Activated CD4-positive, alpha-beta T cell treated with anti-CD3 and anti-CD28 coated beads, Interleukin-2, amount 10 ng/mL, durations not matched to agents 7 days and 5 days (primary cell): ENCODE measurements at places on chromosomes 16 and 17. TPM values are rescaled to one million over a fixed set of nuclear protein-coding genes. Genes with fewer than 3 reads are reported as not detected.

PMFBP1 gene
- total RNA-seq, result 3.1 TPM

MYOCD gene
- total RNA-seq, result not detected

DNA sequence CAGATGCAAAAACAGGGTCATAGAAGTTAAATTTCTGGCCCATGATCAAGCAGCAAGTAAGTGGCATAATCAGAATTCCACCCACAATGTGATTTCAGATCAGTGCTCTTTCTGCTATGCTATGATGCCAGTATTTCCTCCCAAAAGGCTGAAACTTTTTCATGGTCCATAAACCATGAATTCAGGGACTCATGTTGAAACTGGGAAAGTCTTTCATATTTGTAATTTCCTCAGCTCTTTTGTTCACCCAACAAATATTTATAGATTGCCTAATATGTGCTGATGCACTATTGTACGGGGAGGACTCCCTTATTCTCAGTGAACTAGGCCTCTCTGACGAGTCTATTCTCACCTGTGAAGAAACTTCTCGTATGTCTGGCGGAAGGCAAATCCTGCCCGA, 156.3 kb downstream of the MYO1D start:
- no peak for DNase-seq

KRTAP3-1 gene
- not detected for total RNA-seq

- no peak for DNase-seq
Observed at GRCh38 chr17:81084680-81085419, 49.9 kb downstream of the BAIAP2 start.

GRCh38 chr16:23319861-23320615, 17.9 kb downstream of the SCNN1B start:
- DNase-seq, result no peak

- no peak for DNase-seq
Observed at GRCh38 chr17:22278302-22279275, 586.3 kb downstream of the KCNJ18 start.

DNA sequence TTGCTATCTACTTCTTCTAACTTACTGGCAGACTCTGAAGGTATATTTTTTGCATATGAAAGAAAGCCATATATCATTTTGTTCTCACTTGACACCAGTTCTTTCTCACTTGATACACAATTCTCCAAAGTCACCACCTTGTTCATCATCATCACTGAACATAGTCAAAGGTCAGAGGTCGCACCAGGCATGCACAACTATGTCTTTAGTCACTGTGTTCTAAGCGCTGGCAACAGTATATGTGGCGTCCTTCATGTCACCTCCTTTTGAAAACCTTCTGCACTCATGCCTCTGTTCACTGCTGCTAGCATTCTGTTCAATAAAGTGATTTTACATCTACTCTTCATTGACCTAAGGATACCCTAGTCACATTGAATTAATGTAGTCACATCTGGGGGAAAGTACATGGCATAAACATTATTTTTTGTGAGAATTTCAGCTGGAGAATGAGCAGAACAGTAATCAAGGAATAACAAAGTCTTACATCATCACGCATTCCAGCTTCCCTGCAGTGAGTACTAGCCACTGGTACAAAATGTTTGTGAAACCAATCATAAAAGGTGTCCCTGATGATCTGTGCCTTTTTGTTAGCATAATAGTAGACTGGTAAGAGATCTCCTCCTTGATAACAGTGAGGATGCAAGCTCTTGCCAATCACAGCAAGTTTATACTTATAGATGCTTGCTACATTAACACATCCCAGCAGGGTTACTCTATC, 20.5 kb upstream of the TBX4 start:
- no peak for DNase-seq

DNA sequence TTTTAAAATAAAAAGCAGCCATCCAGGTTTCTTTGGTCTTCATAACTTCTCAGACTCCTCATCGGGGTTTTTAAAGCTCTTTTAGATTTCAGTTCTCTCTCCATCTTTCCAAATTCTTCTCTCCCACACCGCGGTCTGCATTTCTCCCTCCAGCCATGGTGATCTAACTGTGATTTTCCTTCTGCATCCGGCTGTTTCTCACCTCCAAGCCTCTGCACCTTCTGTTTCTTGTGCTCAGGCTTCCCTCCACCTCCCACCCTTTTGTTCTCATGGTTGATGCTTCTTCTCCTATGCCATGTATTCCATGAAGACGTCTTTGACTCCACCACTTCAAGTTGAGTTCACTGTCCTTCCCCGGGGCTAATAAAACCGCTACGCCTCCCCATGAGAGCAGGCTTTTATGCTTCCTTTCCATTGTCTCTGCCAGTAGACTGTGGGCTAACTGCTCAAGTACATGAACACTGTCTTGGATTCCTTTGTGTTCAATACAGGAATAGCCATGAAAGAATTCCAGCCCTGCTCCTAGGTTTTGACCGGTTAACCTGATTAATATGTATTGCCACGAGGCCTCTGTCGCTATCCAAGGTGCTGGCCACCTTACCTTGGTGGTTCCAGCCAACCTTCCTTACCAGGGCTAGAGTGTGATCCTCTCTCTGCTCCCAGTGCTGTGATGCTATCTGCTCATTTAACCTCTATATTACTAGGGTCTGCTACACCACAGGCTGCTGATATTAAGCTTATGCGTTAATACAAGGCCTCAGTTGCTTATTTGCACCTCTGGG, 625.1 kb downstream of the HS3ST4 start:
- DNase-seq, result no peak

- no peak for DNase-seq
Observed at GRCh38 chr16:15970202-15970601, 20.8 kb downstream of the ABCC1 start.

DNA sequence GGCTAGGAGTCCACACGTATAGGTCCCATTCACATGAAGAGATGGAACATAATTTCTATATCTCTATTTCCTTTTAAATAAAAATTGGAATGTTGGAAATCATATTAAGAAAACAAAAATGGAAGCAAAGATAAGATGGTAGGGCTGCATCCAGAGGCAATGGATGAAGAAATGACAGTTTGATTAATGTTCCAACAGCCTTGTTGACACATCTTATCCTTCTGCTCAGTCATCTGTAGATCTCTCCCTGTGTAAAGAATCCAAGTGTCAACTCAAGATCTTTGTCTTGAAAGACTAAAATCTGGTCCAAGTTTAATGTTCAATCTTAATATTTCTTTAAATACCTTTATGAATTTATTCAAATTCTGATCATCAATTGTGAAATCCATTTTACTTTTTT, 7.8 kb upstream of the KCNJ2 start:
- DNase-seq, result no peak

DNA sequence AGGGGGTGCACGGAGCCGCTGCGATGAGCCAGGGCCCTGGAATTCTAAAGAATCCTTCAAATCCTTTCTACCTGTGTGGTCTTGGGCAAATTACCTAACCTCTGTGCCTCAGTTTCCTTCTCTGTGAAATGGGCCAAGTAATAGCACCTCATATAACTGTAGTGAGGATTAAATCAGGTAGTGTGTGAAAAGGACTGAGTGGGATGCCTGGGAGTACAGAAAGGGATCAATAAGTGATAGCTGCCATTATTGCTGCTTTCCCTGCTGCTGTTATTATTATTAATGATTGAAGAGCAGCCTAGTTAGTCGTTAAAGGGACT, 958 bp downstream of the SCNN1G start:
- DNase-seq, result no peak

- no peak for DNase-seq
Observed at GRCh38 chr17:40447806-40448205, 4.6 kb downstream of the IGFBP4 start.

GRCh38 chr17:44367231-44367979, 3.8 kb upstream of the FAM171A2 start:
- DNase-seq, result no peak

CHD9NB gene
- total RNA-seq, result 0.27 TPM

P2RX1 gene
- 0.12 TPM for total RNA-seq

GRCh38 chr17:13601776-13602551, at the start of gene HS3ST3A1:
TSS of gene HS3ST3A1 (minus strand) at chr17:13601929. CDS start at chr17:13601129, 800 bp downstream.
- DNase-seq, result no peak

- no peak for DNase-seq
Observed at GRCh38 chr17:40328386-40328766, 19.4 kb downstream of the RARA start.

CA10 gene
- total RNA-seq, result not detected
